ENCODE measurements at places on chromosomes 12 and 14. TPM values are rescaled to one million over a fixed set of nuclear protein-coding genes. Genes with fewer than 3 reads are reported as not detected.

NELL2 gene
- not detected for total RNA-seq

ACOT6 gene
- total RNA-seq: not detected

MIP gene
- 0.07 TPM for total RNA-seq

KIF5A gene
- total RNA-seq: under 0.01 TPM

SLC38A4 gene
- total RNA-seq: under 0.01 TPM

NDUFB1 gene
- total RNA-seq: 236 TPM

AQP6 gene
- total RNA-seq: not detected

DACT1 gene
- 0.40 TPM for total RNA-seq

KCNJ8 gene
- not detected for total RNA-seq

CLEC14A gene
- 256 TPM for total RNA-seq

SOX5 gene
- total RNA-seq: 0.42 TPM

OR4M1 gene
- not detected for total RNA-seq

NOS1 gene
- 0.04 TPM for total RNA-seq

SLC6A12 gene
- total RNA-seq: not detected

SLC41A2 gene
- 14.3 TPM for total RNA-seq

KERA gene
- total RNA-seq: not detected

CCDC88C gene
- 21.2 TPM for total RNA-seq

TMEM179 gene
- not detected for total RNA-seq

DHRS2 gene
- 0.07 TPM for total RNA-seq

PMCH gene
- total RNA-seq: 0.66 TPM

KRT85 gene
- under 0.01 TPM for total RNA-seq

P3H3 gene
- 83.1 TPM for total RNA-seq

PRR4 gene
- total RNA-seq: 0.46 TPM

USP44 gene
- total RNA-seq: 1.1 TPM

CLEC9A gene
- not detected for total RNA-seq

ACOT4 gene
- 1.5 TPM for total RNA-seq

GPR84 gene
- not detected for total RNA-seq

KRT74 gene
- total RNA-seq: not detected

LRRC43 gene
- 2.2 TPM for total RNA-seq

SLC5A8 gene
- not detected for total RNA-seq

CCDC177 gene
- not detected for total RNA-seq

GSC gene
- total RNA-seq: not detected

OTUB2 gene
- total RNA-seq: 0.53 TPM

EML5 gene
- total RNA-seq: under 0.01 TPM

MANSC4 gene
- not detected for total RNA-seq

HELB gene
- 0.79 TPM for total RNA-seq

RERGL gene
- total RNA-seq: not detected

NXPH4 gene
- total RNA-seq: 0.13 TPM

ISM2 gene
- not detected for total RNA-seq

CLEC1B gene
- not detected for total RNA-seq
